ENCODE measurements at places on chromosomes 6 and 20.

DNA sequence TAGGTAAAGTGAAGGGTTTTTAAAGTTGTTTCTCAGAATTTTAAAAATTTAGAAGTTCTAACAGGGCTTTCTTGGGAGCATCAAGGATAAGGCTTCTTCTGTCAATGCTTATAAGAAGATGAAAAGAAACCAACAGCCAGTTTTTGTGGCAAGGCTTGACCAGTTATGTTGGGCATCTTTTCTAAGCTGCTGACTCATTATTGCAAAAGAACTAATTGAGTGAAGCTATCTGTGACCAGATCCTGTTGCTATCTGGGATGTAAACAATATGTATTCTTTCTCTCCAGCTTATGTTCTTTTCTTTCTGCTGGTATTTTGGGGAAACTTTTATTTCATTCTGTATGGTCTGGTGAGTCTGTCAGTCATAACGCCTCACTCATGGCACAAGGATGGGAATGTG lies 643.8 kb downstream of the HDGFL1 start:
- DNase-seq, result no peak

- DNase-seq, result no peak
Observed at GRCh38 chr6:133275213-133275612, 34.1 kb downstream of the EYA4 start.

DNA sequence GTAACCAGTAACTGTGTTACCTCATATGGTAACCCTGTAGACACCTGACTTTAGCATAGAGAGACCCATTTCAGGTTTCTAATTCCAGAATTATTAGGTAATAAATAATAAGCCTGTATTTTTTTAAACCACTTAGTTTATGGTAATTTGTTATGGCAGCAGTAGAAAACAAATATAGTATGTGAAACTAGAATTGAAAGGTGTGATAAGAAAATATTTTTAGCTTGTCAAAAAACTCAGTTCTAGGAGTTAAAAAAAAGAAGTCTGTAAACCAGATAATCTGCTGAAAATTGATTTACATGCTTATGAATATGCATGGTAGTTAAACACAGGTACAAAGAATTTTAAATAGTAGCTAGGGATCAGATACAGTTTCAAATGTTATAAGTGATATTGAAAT lies 695.0 kb upstream of the GJE1 start:
- DNase-seq, result no peak

DNA sequence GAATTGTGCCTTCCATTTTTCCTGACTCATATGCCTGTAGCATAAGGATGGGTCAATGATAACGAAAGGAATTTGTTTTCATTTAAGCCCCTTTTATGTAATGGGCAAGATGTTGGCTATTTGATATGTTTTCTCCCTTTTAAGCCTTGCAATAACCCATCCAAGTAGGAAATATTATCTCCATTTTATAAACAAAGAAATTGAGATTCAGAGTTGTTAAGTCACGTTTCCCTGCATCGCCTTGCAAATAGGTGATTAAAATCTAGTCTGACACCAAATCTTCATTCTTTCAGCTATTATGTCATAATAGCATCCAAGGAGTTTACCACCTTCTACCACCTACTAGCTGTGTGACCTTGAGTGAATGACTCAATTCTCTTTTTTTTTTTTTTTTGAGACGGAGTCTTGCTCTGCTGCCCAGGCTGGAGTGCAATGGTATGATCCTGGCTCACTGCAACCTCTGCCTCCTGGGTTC lies 7.0 kb downstream of the HNF4A start:
- DNase-seq, result no peak

DNA sequence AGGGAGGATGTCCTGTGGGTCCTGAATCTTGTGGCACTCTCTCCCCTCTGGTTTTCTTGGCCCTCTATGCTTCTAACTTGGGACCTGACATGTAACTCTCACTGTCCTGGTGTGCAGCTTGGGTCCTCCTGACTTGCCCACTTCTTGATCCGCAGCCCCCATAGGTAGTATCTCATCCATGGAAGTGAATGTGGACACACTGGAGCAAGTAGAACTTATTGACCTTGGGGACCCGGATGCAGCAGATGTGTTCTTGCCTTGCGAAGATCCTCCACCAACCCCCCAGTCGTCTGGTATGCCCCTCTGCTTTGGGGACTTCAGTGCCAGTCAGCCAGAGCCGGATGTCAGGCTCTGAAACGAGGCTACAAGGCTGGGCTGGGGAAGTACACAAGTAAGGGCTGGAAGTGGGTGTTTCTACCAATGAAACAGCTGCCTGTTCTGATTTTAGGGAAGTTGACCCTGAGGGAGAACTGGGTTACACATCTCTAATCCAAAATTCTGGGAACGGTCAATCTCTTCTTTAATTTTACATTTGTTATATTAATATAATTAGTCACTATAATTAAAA lies 641 bp downstream of the DBNDD2 start:
- no peak for DNase-seq

DNA sequence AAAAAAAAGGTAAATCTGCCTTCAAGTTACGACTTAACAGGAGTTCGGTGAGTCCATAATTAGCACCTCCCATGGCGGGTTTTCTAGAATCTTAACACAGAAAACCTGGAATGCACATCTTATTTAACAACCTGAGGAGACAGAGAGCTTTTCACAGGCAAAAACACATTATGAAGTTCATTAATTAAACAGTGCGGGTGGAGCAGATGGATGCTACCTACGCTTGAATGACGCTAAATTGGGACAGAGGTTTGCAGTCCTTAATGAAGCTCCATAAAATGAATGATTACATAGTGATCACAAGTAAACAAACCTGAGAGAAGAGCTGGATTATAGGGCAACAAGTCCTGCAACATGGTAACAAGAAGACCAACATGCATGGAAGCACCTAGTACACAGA lies 81.0 kb downstream of the INSM1 start:
- DNase-seq, result no peak

GRCh38 chr20:12949429-12949980 lies 59.3 kb upstream of the SPTLC3 start:
- no peak for DNase-seq

DNA sequence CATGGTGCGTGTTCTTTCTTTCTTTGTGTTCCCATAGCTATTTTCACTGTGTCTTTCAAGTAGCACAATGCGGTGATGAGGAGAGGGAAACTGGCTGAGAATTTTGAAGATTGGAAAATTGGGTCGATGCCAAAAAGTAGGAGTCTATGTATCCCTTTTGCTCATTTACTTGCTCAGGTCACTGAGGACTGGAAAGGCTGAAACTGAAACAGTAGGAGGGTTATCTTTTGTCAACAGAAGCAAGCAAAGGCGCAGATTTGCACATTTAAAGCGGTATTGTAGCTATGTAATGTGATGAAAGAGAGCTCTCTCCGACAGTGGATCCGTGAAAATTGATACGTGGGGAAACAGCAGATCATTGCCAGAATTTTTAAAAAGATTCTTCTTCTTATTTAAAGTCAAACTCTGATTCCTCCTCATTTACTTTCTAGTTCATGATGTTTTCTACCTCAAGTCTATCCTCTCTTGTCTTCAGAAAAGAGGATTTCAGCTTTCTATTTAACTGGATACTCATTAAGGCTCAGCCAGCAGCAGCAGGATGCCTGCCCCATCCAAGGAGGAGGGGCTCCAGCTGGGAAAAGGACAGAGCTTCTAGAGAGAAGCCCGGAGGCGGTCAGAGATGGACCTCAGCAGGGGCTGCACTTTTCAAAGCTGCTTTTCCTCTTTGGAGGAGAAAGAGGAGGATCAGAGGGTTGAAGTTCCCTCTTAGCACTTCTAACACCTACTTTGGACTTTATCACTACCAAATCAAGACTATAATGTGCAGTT lies 15.9 kb upstream of the FYN start:
- DNase-seq, result no peak

GRCh38 chr6:160996131-160996601 lies 4.6 kb downstream of the MAP3K4 start:
- no peak for DNase-seq

GRCh38 chr6:106804346-106805335 lies 169.9 kb downstream of the CD24 start:
- no peak for DNase-seq

- DNase-seq, result no peak
Observed at GRCh38 chr20:61355585-61355984, 103.5 kb downstream of the CDH4 start.

DNA sequence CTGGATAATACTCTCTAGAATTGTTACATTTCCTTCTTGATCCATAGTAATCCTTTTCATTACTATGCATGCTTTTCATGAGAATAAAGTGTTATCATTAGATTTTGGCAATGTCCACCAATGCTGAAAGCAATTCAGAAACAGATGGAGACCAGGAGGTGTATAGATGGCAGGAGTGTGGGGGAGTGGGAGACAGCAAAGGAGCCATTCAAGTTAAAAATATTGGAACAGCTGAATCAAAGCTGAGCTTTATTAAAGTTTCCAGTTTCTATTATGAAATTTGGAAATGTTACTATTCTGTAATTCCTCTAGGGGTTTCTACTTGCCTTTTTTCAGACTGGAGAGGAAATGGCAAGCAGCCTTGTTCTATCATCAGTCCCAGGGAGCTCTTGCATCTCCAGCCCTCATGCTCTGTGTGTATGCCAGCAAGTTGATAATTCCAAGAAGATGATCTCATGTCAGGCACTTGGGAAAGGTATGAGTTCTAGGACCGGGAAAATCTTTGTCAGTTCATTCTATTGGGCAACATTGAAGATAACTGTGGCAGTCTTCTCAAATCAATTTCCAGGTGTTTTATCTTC lies 228.0 kb downstream of the CD109 start:
- no peak for DNase-seq

GRCh38 chr6:26322645-26323482 lies 42.1 kb upstream of the BTN3A2 start:
- DNase-seq, result no peak

- no peak for DNase-seq
Observed at GRCh38 chr20:44976698-44977097, 10.4 kb downstream of the STK4 start.

DNA sequence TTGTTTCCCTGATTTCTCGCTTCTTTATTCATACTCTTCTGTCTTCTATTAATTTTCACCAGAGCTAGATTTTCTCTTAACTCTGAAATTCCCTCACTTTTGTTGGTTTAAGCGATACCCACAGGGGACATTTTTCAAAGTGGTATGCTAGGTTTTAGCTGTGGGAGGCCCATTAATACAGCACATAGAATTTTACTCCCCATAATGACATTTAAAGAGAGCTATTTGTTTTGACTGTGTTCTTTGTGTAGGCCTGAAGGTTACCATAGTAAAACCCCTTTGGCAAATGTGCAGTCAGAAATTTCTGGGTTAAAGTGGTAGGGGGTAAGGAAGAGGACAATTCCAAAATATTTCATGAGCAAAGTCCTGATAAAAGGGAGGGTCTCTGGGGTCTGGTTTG lies 721.1 kb upstream of the CITED2 start:
- no peak for DNase-seq

- no peak for DNase-seq
Observed at GRCh38 chr20:34553366-34553867, 5.1 kb upstream of the MAP1LC3A start.

- no peak for DNase-seq
Observed at GRCh38 chr6:56794421-56794820, 151.7 kb upstream of the DST start.

DNA sequence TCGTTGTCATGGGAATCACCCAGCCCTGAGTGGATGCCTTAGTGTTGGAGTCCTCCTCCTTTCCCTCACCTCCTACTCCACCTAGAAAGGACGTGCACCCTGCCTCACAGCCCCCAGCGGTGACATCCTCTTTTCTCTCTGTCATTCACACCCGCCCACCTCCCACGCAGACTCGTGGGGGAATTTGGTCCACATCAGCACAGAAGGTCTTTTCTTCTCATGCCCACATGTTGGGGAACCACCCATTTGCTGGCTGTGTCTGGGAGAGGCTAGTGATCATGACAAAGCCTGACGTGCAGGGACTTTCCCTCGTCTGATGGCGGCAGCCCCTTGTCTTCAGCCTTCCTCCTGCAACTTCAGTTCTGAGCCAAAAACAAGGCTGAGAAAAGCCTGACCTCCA lies 96.0 kb upstream of the CNKSR3 start:
- peak; percentile 77 for DNase-seq

- DNase-seq, result no peak
Observed at GRCh38 chr6:143301188-143301587, 149.3 kb downstream of the ADAT2 start.

DNA sequence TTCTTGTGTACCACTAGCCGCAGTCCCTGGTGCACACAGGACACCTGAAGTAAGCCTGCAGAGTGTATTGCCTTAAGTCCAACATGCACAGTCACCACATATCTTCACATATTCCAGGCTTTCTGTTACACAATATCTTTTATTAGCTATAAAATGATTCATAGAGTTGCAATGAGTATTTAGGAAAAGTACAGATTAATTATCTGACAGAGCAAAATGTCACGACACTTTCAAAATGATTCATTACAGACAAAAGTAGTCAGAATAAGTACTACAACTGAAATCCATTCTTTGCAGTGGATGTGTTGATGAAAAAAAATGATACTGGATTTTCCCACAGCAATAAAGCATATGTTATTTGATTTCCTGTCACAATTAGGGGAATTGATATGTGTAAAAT lies 199.5 kb upstream of the ASCC3 start:
- no peak for DNase-seq

- DNase-seq, result no peak
Observed at GRCh38 chr6:132643547-132643946, 15.4 kb downstream of the TAAR1 start.

GRCh38 chr20:63501818-63502670 lies 3.2 kb upstream of the EEF1A2 start:
- DNase-seq, result no peak

DNA sequence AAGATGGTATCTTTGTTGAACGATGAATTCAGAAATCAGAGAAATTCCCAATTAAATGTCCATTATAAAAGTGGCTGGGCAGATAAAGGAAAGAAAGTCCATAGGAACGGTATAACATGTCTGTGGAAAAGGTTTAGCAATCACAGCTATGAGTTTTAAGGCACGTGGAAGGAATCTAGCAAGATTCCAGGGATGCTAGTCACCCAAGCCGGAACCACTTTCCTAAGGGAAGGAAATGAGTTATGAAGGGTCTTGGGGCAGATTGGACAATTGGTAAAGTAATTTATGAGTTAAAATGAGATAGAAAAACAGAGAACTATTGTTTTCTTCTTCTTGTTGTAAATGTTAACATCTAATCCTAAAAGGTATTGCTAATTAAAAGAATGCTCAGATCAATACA lies 384.8 kb downstream of the ADGRB3 start:
- no peak for DNase-seq

DNA sequence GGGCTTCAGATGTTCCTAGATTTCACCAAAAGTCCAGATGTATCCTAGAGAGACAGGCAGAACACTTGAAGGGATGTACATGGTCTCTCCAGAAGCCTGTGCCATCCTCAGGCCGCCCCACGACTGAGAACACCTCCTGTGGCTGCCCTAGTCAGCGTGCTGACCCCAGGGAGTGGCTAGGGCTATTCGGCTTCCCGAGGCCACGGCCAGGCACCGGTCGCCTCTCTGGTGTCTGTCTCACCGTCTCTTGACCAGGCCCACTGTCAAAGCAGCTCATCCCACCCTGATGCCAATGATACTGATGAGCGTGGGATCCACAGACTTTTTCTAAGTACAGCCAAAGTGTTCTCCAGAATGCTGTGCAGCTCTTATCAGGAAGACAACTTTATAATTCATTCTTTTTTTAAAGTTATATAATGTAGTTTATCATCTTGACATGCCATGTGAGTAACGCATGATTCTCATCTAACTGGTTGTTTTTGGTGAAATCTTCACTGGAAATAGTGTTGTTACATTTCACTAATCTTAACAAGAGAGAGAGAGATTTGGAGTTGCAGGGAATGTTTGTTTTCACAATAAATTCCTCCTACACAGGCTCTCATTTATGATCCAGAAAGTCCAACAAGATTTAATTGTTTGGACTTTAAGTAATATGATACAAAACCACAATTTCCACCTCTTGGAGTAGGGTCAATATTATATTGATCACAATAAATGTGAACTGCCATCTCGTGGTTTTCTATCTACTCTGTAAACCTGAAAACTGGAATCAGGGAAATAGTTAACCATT lies 41.7 kb upstream of the KLHL31 start:
- no peak for DNase-seq
